Neural crest cell (in vitro differentiated cells): ENCODE measurements at places on chromosomes 1 and 21.

DNA sequence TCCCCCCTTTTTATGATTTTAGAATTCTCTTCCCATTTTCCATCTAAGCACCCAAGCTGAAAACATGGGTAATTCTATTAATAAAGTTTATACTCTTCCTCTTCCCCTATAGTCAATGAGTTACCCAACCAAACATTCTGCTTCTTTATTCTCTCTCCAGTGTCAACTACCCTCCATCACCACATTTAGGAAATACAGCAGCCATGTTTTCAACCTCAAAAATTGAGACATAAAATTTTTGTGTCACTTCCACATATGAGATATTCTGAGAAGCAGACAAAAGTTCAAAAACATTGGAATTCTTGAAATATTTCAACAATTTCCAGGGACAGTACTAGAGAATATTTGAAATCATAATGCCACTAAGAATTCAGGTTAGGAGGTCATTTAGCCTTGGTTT lies 64.8 kb upstream of the ATP1A1 start:
- no peak for DNase-seq

DNA sequence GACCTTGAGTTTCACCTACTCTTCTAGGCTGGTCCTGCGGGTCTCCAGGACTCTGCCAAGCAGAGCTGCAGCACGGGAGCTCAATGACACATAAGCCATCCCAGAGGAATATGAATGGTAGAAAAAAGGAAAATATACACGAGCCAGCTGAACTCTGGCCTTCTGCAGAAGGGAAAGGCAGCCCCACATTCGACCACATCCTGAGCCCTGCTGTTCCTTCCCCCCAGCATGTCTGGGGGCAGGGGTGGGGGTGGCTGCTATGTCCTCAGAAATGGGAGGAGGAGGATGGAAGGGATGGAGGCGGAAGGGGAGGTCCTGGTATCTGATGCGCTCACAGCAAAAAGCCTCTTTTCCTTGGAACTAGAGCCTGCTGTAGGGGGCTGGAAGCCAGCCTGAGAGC lies 12.1 kb upstream of the KDF1 start:
- no peak for DNase-seq

- DNase-seq: no peak
These were observed 513.6 kb downstream of the PLPP3 start for GRCh38 chr1:56065729-56066128.

DNA sequence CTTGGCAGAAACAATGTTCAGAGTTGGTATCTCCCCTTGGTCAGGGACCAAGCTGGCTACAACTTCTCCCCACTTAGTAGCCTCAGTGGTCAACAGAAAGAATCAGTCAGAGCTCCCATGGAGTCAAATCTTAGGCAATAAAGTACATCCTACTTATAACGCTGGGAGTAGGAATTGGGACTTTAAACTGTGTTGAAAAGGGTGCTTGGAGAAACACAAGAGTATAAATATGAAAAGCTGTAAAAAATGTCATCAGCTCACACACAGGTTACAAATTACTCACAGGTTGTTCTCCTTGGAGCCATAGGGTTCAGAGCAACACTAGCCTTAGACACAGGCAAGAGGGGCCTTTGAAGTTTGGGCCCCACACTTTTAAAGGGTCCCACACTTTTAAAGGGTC lies 67.4 kb downstream of the WLS start:
- DNase-seq: no peak

- no peak for DNase-seq
These were observed 17.9 kb upstream of the DMRTA2 start for GRCh38 chr1:50441183-50441582.

GRCh38 chr1:161949548-161949947 lies 74.1 kb downstream of the OLFML2B start:
- DNase-seq: no peak
